ENCODE measurements at places on chromosomes 12 and 14. TPM values are rescaled to one million over a fixed set of nuclear protein-coding genes. Genes with fewer than 3 reads are reported as not detected.

C3AR1 gene
- 2.1 TPM for total RNA-seq

FAM186B gene
- total RNA-seq = 0.25 TPM

FANCM gene
- total RNA-seq = 3.4 TPM

CISTR gene
- total RNA-seq = not detected

DNA sequence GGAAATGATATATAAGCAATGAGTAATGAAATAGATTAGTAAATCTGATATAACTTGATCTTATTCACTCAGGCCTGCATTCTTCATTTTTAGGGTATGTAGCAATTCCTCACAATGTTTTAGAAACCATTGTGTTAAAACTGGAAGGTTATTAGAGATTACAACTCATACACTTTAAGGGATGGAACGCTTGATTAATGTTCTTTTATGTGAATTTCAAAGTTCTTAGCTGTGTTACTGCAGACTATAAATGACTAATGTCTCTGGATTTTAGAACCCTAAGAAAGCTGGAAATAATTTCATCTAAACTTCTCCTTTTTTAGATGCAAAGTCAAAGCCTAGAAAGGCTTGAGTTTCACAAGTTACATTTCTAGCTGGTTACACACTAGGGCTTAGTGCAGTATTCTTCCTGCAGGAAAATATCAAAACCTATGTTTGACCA is 148.2 kb upstream of the CLEC14A start:
- DNase-seq = no peak

DNA sequence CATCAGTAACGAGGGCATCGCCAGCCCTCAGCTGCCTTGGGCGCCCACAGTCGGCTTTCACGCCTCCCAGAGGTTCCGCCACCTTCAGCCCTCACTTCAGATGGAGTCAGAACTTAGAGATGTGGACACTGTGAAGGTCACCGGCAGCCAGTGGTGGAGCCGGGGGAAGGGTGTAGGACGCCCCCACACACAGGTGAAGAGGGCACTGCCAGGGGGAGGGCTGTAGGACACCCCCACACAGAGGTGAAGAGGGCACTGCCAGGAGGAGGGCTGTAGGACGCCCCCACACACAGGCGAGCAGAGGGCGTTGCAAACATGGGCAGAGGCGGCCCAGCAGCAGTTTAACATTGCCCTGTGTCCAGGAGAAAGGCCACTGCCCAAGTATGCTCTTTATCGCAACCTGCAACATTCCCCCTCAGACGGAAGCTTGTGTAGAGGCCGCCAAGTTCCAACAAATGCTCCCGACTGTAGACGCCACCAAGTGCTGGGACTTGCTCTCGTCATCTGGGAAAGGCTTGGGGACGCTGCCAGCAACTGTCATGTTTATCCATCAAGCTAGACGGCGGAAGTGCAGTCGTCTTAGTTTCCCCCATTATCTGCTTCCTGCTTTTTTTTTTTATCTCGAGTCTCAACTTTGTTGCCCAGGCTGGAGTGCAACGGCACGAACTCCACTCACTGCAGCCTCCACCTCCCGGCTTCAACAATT is 4.9 kb upstream of the ANKLE2 start:
- peak; percentile 60 for DNase-seq

GRCh38 chr12:129064209-129064855 is 211.1 kb downstream of the GLT1D1 start:
- no peak for DNase-seq

GLIPR1L1 gene
- total RNA-seq = not detected

DNA sequence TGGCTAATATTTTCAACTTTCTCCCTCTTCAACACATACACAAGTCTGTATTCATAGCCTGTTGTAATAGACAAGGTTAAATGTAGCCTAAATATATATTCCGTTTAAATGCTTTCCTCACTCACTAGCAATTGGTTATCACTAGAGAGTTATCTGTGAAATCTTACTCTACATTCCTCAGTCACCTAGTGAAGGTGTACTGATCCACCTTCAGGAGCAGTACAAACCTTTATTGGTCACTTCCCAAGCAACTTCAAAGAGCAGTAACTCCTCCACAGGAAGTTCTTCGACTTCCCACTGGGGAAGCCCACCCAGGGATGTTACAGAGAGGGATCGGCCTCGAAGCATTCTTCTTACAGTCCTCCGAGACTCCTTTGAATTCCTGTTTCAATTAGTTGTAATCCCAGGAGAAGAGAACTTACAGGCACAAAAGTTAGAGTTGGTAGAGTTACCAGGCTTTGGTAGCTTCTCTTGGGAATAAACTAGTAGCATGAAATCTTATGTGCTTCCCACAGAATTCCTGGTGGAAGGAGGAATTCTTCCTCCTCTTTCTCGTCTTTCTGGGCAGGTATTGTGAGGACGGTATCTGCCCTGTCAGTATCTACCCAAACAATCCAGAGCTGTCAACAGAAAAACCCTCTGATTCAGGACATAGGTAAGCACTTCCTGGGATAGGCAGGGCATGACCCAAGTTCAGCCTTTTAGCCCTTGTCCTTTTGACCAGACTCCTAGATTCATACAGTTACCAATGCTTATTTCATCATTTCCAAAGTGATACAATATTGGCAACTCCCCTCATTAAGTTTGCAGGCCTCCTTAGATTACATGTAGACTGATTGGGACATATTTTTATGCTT is at the start of gene GYS2:
Gene GYS2, minus strand, starts transcription at position 603 of the 857 bp plus-strand sequence. Its CDS starts 255 bp downstream, at position 348.
- DNase-seq = no peak

GRCh38 chr12:19856389-19856788 is 417.1 kb downstream of the AEBP2 start:
- no peak for DNase-seq

DNA sequence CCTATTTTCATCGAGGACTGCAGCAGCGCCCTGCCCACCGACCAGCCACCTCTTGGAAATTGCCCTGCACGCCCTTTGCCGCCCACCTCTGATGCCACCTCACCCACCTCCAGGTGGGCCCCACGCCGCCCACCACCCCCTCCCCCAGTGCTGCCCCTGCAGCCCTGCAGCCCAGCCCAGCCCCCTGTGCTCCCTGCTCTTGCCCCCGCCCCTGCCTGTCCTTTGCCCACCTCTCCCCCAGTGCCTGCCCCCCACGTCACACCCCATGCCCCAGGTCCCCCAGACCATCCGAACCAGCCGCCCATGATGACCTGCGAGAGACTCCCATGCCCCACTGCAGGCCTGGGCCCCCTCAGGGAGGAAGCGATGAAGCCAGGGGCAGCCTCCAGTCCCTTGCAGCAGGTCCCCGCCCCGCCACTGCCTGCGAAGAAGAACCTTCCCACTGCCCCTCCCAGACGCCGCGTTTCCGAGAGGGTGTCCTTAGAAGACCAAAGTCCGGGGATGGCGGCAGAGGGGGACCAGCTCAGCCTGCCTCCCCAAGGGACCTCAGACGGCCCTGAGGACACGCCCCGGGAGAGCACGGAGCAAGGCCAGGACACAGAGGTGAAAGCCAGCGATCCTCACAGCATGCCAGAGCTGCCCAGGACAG is 96.5 kb downstream of the LGMN start:
- DNase-seq = peak; percentile 65

DNA sequence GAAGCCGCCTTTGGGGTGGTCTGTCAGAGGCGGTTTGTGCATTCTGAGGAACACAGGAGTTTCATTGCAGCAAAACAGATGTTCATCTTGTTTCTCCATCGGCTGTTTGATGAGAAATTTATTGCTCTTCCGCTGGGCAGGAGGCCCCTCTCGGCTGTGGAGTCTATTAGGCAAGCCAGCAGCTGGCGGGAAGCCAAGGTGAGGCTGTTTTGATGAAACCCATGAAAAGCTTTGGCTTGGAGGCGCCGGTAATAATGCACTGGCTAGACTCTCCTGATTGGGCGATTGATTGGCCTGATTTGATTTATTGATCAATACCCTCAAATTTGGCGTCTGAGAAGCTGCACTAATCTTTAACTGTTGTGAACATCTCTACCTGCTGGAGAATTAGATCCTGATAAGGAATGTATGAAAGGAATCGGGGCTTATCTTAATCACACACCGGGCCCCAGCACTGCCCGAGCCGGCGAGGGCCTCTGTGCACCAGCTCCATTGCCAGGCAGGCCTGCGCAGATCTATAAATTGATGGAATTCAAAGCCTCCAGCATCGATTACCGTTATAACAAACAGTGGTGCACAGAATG is 187.7 kb downstream of the PHETA1 start:
- DNase-seq = peak; percentile 34

TRPV4 gene
- 0.09 TPM for total RNA-seq

DNA sequence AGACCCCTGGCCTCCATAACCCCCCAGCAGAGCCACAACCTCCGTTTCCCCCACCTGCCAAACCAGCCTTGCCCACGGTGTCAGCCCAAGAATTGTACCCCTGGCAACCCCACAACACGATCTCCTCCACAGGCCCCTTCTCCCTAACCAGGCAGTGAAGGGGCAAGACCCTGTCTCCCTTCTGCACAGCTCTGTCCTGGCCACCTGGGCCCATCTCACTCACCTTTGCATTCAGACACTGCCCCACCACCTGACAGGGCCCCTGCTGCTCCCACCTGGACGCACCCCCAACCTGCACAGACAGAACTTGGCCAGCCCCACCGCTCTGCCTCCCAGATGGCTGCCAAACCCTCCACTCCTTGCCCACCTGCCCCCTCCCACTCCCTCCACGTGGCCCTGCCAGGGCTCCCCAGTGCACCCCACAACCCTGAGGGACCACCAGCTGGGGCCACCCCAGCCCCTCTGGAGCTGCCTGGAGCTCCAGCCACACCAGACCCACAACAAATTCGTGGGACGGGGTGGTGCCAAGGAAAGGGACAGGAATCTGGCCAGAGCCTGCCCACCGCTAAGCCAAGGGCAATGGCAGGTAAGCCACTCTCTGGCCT is 11.8 kb downstream of the AHNAK2 start:
- no peak for DNase-seq

DNA sequence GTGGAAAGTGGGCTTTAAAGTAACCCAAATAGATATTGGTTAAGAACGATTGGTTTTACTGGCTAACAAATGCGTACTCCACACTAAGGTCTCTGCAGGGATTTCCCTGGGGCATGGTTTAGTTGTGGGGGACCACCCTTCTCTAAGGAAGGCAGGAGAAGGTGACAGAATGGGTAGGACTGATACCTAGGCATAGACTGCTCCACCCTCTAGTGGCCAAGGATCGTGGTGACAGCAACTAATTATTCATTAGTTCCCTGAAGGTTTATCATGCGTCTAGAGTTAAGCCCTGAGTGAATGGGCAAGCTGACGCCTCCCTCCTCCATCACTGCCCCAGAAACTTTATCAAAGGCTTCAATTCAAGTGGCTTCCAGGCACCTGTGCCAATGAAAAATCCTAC is 9.1 kb downstream of the FAM181A start:
- DNase-seq = no peak

OR4E1 gene
- total RNA-seq = not detected

Measured in left colon (tissue), 2 donors.